ENCODE measurements at places on chromosomes 11 and 22.

DNA sequence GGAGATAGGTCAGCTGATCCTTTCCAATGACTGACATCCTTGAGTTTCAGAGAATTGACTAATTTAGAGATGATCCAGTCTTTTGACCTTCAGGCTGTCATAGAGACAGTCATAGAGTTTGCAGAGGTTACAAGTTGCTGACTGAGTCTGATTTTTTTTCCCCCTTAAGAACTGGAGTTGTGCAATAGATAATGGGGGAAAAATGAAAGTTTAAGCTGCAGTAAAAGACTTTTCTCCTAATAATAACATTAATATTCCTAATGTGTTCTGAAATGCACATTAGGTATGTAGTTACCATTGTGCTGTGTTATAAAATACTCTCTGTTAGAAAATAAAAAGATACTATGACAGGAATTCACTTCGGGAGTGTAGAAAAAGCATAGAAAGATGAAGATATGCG is 876.9 kb upstream of the RAG2 start:
- no peaks in the 10 kb centered on the region for H3K27me3 ChIP-seq
- no peak for DNase-seq
- no peak overlapping the region for H3K27ac ChIP-seq
- no peaks in the 10 kb centered on the region for H3K36me3 ChIP-seq
- H3K4me1 ChIP-seq = no peaks in the 10 kb centered on the region

DNA sequence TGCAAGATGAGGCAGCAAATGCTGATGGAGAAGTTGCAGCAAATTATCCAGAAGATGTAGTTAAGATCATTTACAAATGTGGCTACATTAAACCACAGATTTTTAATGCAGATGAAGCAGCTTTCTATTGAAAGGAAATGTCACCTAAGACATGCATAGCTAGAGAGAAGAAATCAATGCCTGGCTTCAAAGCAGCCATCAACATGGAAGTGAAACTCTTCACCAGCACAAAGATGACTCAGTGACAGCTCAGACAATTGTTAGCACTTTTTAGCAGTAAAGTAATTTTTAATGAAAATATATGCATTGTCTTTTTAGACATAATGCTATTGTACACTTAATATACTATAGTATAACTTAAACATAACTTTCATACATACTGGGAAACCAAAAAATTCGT is 71.4 kb downstream of the FANCF start:
- H3K4me1 ChIP-seq = no peaks in the 10 kb centered on the region
- DNase-seq = no peak
- no peaks in the 10 kb centered on the region for H3K36me3 ChIP-seq
- H3K27ac ChIP-seq = no peak overlapping the region
- H3K27me3 ChIP-seq = no peaks in the 10 kb centered on the region
- H3K4me3 ChIP-seq = no peak overlapping the region

- H3K4me1 ChIP-seq = no peaks in the 10 kb centered on the region
- H3K27ac ChIP-seq = no peak overlapping the region
- no peaks in the 10 kb centered on the region for H3K27me3 ChIP-seq
- no peaks in the 10 kb centered on the region for H3K36me3 ChIP-seq
- no peak for DNase-seq
These were observed 55.0 kb upstream of the PTH start for GRCh38 chr11:13550761-13551160.

DNA sequence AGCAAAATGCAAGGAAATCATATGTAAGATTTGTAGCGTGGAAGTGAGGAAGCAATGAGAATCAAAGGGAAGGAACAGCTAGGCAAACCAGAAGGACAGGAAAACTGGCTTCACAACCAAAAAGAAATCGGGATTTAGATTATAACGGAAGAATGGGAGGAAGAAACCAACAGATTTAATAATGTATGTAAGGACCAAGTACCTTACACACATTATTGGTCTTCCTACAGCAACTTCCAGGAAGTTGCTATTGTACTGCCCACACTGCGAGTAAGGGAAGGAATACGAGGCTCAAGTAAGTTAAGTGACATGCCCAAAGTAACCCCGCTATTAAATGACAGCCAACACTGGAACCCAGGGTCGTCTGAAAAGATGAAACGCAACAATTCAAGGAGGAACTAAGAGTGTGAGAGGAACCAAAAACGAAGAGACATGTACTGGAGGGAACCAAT is 473 bp downstream of the TXN2 start:
- peak overlapping the region; percentile 66 for H3K4me3 ChIP-seq
- peaks cover 9% of the 10 kb centered on the region for H3K36me3 ChIP-seq
- H3K27me3 ChIP-seq = no peaks in the 10 kb centered on the region
- DNase-seq = no peak

DNA sequence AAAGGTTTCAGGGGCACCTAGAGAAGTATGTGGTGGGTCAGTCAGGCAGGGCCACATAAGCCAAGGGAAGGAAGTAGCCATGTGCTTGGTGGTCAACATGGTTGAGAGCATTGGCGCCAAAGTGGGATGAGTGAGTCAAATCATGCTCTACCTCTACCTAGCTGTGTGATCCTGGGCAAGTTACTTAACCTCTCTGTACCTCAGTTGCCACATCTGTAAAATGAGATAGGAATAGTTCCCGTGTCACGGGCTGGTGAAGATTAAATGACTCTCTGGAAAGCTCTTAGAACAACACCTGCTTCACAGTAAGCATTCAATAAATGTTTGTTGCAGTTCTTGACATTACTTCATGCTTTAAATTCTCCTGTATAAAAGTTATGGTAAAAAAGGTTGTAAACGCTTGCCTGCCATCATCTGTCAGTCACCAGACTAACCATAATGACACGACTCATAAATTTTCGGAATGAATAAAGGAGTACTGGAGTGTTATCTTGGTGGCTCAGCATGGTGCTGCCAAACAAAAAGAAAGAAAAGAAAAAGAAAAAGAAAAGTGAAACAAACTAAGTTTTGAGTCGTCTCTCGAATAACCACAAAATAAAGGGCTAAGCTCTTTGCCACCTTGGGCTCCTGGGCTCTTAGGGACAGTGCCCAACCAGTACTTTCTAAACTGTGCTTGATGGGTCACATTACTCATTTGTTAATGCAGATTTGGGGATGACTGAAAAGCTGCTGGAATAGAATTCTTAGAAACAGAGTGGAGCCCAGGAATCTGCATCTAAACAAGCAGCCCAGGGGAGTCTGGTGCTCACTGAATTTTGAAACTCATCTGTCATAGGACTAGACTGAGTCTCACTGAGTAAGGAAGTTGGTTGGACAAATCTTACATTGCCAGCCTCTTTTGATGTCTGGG is 107.6 kb downstream of the LDLRAD3 start:
- peaks cover 42% of the 10 kb centered on the region for H3K4me1 ChIP-seq
- no peak for DNase-seq
- H3K27me3 ChIP-seq = no peaks in the 10 kb centered on the region
- H3K4me3 ChIP-seq = no peak overlapping the region
- H3K36me3 ChIP-seq = peaks cover 10% of the 10 kb centered on the region

DNA sequence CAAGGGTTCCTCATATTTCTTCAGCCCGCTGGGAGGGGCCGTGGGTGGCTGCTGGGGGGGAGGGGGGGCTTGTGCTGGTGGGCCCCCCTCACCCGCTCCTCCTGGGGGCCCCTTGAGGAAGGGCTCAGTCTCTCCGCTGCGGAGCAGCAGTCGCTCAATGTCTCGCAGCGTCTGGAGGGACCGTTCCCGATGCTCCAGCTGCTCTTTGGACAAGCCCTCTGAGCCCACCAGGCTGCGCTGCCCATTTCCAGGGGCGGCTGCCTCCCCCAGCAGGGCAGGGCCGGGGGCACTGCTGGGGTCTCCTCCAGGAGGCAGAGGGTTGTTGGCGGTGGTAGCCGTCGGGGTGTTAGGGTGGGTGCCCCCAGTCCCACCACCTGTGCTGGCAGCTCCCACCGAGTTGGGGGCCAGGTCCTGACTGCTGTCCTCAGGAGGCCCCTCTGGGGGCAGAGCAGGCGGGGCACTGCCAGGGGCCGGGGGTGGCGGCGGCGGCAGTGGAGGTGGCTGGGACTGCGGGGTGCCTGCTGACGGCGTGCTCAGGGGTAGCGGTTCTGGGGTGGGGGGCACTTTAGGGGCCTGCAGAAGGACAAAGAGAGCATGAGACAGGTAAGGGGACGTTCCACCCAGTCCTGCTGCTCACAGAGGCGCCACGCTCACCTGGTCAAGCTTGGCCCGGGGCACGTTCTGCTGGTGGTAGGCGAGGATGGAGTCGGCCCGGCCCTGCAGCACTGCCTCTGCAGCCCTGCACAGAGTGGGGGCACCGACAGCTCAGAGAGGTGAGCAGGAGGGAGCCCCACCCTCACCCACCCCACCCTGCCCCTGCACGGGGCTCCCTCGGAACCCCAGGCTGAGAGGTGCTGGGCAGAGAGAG is 18.9 kb downstream of the CXCR5 start:
- H3K4me3 ChIP-seq = no peak overlapping the region
- no peak for DNase-seq
- H3K27me3 ChIP-seq = no peaks in the 10 kb centered on the region
- peaks cover 61% of the 10 kb centered on the region for H3K36me3 ChIP-seq

DNA sequence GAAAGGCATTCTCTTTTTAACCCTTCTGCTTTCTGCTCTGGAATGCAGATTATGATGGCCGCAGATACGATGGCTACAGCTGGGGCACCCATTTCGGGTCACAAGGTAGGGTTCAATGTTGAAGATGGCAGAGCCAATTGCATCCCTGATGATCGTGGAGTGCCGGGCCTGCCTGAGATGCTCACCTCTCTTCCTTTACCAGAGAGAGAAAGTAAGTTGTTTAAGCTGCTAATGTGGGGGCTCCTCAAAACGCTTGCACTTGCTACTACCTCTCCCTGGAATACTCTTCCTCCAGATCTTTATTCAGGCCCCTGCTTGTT is 50.8 kb upstream of the PRDM11 start:
- no peaks in the 10 kb centered on the region for H3K4me1 ChIP-seq
- H3K36me3 ChIP-seq = no peaks in the 10 kb centered on the region
- DNase-seq = no peak
- no peak overlapping the region for H3K4me3 ChIP-seq
- no peak overlapping the region for H3K27ac ChIP-seq

GRCh38 chr11:69253028-69253427 is 40.9 kb upstream of the MYEOV start:
- no peak for DNase-seq
- H3K27ac ChIP-seq = no peak overlapping the region
- H3K4me1 ChIP-seq = peaks cover 12% of the 10 kb centered on the region
- peaks cover 17% of the 10 kb centered on the region for H3K27me3 ChIP-seq
- H3K4me3 ChIP-seq = no peak overlapping the region

DNA sequence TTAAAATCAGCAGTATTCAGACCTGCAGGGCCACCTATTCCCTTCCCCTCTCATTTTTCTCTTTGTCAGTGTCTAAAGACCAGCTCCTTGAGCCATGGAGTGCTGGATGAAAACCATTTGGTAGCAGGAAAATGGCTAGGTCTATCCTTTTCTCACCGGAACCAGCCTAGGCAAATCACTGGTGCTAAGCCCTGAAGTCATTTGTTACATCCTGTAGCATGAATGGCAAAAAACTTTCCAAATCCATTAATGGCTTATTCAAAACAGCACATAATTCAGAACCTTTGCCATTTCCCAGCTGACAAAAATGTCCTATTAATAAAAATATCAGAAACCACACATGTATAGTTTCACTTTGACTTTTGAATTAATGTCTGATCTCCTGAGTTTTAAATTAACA is 209.5 kb upstream of the E2F8 start:
- H3K4me3 ChIP-seq = no peak overlapping the region
- no peaks in the 10 kb centered on the region for H3K36me3 ChIP-seq
- no peak overlapping the region for H3K27ac ChIP-seq
- peaks cover 2% of the 10 kb centered on the region for H3K4me1 ChIP-seq

DNA sequence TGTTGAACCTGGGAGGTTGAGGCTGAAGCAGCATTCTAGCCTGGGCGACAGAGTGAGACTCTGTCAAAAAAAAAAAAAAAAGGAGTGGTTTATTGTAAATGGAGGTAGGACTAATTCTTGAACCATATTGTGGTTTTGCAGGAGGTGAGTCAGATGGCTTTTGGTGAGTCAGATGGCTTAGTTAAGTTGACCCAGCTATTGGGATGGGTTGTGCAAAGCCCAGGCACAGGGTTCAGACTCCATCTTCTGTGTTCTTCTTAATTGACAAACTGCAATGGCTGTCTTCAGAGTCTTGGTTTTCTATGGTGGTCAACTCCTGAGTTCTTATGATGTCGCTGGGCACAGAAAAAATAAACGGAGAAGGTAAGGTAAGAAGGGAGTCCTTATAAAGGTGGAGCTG is 182.7 kb downstream of the ADAMTS15 start:
- H3K4me3 ChIP-seq = no peak overlapping the region
- peaks cover 3% of the 10 kb centered on the region for H3K4me1 ChIP-seq
- DNase-seq = no peak

DNA sequence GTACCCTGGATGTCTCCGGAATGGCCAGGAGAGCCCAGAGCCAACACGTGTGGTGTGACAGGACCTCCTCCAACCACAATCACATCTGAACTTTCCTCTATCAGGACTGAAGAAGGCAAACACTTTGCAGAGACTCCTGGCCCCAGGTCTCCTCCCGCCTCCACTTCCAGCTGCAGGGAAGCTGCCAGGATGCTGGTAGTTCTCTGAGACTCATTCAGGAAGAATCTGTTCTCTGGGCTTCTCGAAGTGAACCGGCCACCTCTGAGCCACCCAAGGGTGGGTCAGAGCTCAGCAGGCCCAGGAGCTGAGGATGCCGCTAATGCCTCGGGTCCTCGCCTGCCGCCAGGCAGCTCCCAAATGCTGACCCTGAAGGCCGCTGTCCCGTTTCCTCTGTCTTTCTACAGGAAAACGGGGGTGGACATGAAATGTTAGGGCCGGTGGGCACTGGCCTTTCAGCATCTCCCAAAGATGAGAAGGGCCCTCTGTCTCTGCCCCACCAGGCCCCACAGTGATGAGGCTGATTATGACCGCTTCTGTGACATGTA is 789.9 kb downstream of the BRD1 start:
- H3K27me3 ChIP-seq = no peaks in the 10 kb centered on the region
- H3K4me3 ChIP-seq = no peak overlapping the region
- no peaks in the 10 kb centered on the region for H3K4me1 ChIP-seq
- no peak overlapping the region for H3K27ac ChIP-seq
- no peaks in the 10 kb centered on the region for H3K36me3 ChIP-seq

GRCh38 chr11:18641677-18642076 is 7.5 kb upstream of the SPTY2D1 start:
- no peaks in the 10 kb centered on the region for H3K36me3 ChIP-seq
- H3K4me1 ChIP-seq = no peaks in the 10 kb centered on the region
- no peaks in the 10 kb centered on the region for H3K27me3 ChIP-seq
- H3K27ac ChIP-seq = no peak overlapping the region
- H3K4me3 ChIP-seq = no peak overlapping the region
- no peak for DNase-seq

DNA sequence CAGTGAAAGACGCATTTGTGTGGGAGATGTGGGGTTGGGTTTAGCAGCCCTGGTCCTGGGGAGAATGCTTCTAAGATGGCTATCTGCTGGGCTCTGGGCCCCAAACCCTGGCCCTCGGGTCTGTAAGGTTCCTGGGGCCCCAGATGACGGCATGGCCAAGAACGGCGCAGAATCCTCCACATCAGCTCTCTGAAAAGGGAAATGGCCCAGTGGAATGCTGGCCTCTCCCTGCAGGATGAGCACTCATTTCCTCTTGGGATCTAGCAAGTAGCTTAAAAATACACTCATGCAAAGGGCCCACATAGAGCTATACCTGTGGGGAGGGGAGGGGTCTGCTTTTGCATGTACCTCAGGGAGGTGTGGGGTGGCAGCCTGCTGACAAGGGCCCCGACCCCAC is 37.5 kb upstream of the LINC01488 start:
- H3K27ac ChIP-seq = peak overlapping the region; percentile 62
- H3K4me1 ChIP-seq = peaks cover 29% of the 10 kb centered on the region
- H3K4me3 ChIP-seq = no peak overlapping the region
- no peak for DNase-seq

All from neuronal stem cell (in vitro differentiated cells).